ENCODE measurements at places on chromosomes 3 and 15.

DNA sequence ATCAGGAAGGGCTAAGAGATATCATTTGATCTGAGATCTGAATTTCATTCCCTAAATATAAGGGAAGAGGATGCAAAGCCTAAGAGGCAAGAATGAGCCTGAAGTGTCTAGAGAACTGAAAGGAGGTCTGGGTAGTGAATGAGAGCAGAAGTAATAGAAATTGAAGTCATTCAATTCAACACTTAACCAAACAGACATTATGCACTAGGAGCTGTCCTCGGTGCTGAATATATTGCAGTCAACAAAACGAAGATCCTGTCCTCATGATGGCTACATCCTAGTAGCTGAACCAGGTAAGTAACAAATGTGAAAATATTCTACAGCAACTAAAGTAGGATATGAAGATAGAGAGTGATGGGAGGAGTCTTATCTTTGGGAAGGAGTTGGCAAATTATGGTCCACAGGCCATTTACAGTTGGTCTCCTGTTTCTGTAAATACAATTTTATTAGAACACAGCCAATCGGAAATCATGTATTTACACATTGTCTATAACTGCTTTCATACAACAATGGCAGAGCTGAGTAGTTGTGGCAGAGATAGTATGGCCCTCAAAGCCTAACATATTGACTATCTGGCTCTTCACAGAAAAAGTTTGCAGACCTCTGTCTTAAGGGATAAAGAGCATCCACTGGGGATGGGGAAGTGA is 192.9 kb upstream of the CADPS start:
- no peak for DNase-seq

GRCh38 chr3:10553591-10554235 is 48.3 kb upstream of the ATP2B2 start:
- DNase-seq, result no peak

GRCh38 chr3:86867982-86868381 is 123.0 kb downstream of the VGLL3 start:
- DNase-seq, result no peak

DNA sequence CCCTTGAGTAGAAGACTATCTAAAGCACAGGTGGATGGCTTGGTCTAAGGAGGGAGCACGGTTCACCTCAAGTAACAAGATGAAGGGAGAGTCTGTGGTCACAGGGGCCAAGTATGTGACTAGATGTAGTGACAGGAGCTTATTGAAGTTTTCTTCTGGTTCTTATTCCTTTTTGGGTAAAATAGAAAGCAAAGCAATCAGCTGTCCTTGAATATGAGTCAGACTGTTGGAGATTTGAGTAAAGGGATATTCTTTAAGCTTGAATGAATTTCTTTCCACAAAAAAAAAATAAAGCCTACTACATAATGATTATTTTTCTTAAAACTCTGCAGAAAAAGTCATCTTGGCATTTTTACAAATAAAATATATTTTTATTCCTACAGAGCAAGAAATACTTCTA is 1.5 kb upstream of the CNTN6 start:
- DNase-seq, result no peak

GRCh38 chr3:51896607-51897305 is 6.4 kb downstream of the IQCF1 start:
- no peak for DNase-seq

- no peak for DNase-seq
These were observed 61.7 kb downstream of the SCN11A start for GRCh38 chr3:38989917-38990510.

DNA sequence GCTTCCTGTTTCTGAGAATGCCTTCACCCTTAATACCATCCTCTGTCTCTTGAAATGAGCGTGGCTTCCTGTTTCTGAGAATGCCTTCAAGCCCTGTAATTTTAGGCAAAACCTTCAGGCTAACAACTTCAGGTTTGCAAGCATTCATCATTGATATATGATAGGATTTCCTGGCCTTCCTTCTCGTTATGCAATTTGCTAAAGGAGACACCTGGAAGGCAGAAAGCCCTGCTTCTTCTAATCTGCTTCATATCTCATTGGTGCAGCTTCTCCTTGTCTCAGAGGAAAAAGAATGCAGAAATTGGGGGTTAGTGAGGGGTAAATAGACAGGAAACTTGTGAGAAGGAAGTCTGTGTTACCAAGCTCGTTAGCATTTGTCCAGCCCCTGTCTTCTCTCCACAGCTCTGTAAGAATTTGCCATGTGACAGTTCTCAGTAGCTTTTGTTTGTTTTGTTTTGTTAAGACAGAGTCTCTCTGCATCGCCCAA is 7.3 kb downstream of the ARL6IP5 start:
- DNase-seq, result peak; percentile 34

DNA sequence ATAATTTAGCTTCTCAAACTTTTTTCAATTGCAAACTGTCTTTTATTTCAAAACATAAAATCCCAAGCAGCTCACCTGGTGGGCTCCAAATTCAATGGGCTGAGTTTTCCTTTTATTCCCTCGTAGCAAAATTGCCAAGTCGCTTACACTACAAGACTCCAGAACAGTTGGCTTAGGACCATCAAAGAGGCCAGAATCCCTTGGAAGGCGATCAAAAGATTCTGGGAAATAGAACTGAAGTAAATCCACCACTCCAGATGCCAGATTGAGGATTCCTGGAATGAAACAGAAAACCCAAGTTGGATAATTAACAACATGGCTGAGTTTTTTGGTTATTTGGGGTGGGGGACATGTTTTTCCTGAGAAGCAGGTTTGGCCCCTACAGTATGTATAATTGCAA is 87.7 kb upstream of the DCLK3 start:
- DNase-seq, result no peak

- DNase-seq, result no peak
These were observed 425.9 kb downstream of the ZBTB20 start for GRCh38 chr3:114721209-114721608.

- no peak for DNase-seq
These were observed 27.5 kb downstream of the TMEM158 start for GRCh38 chr3:45198264-45199260.

GRCh38 chr3:111810909-111811308 is 48.2 kb upstream of the PHLDB2 start:
- no peak for DNase-seq

DNA sequence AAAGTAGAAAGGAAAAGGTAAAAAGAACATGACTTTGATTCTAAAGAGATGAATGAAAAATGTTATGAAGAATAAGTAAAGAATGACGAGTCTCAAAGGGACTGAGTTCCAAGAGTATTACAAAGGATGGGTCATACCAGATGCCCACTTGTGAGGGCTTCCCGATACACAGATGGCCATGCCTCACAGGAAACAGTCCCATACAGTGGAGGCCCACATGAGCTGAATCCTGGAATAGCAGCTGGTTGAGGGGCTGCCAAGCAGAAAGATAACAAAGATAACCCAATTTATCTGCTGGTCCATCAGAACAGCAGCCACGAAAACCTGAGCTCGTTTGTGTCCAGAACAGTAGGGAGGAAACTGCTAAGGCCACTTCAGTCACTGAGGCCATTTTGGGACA is 3.7 kb downstream of the SSR3 start:
- no peak for DNase-seq

GRCh38 chr15:35142578-35142977 is 57.5 kb upstream of the NANOGP8 start:
- no peak for DNase-seq

DNA sequence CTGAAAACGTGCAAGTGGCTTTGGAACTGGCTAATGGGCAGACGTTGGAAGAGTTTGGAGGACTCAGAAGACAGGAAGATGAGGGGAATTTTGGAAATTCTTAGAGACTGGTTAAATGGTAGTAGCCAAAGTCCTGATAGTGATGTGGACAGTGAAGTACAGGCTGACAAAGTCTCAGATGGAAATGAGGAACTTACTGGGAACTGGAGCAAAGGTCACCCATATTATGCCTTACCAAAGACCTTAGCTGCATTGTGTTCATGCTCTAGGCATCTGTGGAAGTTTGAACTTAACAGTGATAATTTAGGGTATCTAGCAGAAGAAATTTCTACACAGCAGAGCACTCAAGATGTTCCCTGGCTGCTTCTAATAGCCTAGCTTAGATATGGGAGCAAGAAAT is 28.6 kb upstream of the SERPINI2 start:
- no peak for DNase-seq

GRCh38 chr3:54710954-54711353 is 216.9 kb downstream of the LRTM1 start:
- DNase-seq, result no peak

- DNase-seq, result no peak
These were observed 30.6 kb downstream of the CRTC3 start for GRCh38 chr15:90560229-90560776.

DNA sequence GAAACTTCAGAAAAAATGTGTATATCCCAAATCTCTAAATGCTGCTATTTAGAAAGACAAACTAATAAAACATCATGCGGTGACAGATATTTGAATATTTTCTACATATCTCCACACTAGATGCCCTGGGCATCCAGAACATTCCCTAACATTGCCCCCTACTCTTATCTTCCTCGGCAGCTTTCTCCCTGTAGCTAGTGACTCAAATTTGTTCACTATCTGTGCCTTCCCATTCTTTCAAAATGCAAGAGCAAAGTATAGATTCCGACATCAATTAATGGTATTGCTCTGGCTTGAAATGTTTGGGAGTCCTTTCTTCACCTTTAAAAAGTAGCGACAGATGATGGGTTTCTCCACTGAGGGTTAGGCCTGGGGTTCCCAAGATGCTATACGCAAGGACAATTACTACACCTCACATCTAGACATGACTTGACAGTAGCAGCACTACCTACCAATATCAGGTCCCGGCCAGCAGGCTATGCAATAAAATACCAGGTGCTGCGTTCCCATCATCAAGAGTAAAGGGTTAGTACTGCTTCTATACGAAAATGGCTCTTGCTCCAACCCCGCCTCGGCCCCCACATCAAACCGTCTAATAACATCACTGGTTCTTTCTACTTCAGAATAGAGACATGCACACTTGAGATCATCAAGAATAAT is 631 bp downstream of the UBR1 start:
- peak; percentile 23 for DNase-seq

DNA sequence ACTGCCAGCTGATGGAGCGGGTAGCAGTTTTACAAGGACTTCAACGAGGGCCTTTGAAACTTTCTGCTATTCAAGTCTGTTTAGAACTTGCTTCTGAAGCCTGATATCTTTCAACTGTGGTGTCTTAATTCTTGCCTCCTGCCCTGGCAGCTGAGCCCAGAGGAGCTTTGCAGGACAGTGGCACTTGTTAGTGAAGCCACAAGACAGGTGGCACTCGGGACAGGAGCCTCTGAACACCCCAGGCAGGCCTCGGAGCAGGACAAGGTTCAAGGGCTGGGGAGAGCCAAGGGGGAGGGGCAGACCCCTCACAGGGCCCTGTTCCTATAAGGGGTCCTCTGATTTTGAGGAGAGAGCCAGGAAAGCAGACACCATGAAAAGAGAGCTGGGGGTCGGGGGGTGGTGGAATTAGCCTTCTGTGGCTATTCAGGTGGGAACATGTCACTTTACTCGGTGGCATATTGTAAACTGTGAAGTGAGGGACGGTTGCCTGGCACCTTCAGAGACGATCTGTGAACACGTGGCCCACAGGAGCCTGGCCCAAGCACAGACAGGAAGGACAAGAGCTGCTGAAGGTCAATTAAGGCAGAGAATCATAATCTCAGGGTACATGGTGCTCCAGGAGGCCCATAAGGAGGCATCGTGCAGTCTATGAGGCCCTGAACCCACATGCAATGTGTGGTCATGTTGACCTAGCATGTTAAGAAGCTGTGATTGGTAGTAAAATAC is 30.1 kb upstream of the KY start:
- no peak for DNase-seq

DNA sequence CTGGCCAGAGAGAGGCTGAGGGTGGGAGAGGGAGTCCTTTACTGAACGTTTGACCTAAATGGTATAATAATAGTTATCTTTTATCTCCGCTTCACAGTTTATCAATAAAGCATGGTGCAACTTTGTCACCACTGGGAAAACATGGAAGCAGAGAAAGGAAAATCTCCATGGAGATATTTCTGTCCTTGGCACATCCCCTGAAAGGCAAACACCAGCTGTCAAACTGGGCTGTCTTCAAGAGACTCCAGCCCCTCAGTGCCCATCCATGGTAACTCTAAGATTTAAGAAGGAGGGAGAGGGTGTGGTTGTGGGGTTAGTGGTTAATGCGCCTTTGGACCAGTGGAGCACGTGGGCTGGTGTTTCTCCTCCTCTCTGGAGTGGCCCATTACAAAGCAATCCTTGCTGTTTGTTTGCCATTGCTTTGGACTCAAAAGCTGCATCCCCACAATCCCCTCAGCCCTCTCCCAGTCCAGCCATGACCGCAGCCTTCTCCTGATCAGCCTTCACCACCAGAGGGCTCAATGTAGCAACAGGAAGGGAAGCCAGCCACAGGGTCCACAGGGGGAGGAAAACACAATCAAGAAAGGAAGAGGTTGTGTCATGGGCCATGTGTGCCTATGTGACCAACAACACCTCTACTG is 38.2 kb upstream of the FAM174B start:
- DNase-seq, result no peak

DNA sequence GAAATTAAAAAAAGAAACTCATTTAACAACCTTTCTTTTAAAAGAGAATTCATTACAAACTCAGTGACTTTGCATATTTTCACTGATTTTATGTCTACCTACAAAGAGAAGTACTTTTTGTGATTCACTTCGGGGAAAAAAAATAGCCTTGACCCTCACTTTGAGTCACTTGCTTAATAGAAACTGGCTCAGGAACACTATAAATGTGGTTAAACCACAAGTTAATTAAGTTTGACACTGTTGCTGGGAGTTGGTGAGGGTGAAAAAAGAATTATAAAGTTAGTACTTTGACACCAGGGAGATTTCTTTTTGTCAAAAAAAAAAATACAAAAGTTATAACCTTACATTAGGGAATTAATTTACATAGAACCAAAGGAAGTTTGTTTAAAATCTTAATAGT is 810.9 kb downstream of the NR2F2 start:
- no peak for DNase-seq

- peak; percentile 47 for DNase-seq
These were observed 307.9 kb upstream of the CBLB start for GRCh38 chr3:106176734-106177133.

DNA sequence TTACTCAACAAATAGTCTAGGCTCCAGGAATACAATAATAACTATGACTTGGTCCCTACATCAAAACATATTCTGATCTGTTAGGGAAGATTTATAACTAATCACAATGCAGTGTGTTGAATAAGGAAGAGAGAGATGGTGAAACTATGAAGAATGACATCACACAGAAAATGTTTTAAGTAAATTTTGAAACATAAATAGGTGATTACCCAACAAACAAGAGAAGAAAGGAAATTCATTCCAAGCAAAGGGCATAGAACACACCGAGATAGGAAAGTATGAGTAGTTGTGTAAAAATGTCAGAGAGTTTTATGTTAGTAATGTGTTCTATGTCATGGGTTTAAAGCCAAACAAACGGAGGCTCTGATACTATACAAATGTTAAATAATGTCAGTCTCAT is 13.4 kb downstream of the SEC62 start:
- no peak for DNase-seq

DNA sequence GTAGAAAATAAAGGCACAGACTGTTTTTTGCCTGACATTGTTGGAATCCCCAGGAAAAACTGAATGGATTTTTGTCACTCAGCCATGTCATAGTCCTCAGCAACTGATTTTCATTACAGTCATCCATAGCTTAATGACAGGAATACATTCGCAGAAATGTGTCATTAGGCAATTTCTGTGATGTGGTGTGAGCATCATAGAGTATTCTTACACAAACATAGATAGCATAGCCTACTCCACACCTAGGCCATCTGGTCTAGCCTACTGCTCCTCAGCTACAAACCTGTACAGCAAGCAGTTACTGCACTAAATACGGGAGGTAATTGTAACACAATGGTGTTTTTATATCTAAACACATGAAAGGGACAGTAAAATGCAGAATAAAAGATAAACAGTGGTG is 34.4 kb upstream of the FBN1 start:
- no peak for DNase-seq

Data from CD4-positive, alpha-beta T cell treated with Interleukin-15 for 1 hour (primary cell).